ENCODE measurements at places on chromosomes 3 and 15.

DNA sequence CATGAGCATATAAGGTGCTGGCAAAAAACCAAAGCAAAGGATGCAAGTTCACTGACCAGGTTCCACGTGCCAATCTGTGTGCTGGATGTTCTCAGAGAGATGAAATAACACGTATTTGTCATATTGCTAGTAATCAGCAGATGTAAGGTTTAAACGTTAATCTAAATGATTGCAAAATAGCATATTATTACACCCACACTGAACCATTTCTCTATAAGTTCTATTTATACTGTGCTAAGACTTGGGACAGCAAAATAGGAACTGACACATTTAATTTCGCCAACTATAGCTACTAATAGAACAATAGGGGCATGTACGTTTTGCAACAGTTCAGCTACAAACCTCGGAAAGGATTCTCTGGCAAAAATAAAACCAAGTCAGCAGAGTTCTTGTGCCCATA lies 350.3 kb upstream of the ZNF385D start:
- DNase-seq = no peak

DNA sequence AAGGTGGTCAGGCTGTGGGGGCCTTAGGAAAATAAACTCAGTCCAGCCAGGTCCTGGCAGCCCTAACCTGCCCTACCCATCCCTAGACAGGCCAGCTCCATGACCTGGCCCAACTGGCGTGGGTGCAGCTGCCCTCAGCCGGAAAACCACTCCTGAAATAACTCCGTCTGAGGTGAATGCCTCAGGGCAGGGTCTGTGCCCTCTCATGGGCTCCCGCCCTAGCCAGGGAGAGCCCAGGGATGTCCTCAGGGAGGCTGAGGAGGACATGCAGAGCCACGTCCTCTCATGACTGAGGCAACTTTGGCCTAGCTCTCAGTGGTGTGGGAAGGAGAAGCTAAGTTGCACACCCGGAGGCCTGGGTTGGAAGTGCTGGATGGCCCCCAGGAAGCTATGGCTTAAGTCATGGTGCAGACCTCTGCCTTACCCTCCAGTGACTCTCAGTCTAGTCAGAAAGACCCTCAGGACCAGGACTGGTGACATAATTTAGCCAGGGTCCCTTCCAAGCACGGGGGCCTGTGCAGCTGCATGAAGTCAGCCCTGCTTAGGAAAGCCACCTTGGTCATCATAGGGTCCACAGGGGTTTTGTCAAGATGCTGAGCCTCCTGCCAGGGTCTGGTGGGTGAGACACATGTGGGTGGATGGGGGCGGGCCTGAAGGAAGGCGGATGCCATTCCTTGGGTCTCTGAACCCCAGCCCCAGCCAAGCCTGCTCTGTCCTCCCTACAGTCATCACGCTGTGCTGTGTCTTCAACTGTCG lies 7.4 kb downstream of the TMIE start:
- no peak for DNase-seq

GRCh38 chr15:40428185-40428584 lies 12.6 kb upstream of the BAHD1 start:
- DNase-seq = no peak

DNA sequence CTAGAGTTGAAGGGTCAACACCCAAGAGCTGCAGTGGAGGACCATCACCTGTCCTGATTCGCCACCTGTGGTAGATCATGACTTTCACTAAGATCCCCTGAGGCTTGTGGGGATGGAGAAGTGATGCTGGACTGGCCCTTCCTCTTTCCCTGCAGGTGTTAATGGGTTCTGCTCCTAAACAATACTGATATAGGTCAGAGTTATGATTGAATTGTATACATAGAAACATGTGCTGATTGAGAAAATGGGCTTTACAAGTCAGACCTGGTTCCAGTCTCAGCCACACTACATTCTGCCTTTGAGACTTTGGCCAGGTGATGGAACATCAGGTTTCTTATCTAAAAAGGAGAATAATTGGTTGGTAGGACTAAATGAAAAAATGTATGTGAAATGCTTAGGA lies 418.9 kb upstream of the TPRG1 start:
- no peak for DNase-seq

DNA sequence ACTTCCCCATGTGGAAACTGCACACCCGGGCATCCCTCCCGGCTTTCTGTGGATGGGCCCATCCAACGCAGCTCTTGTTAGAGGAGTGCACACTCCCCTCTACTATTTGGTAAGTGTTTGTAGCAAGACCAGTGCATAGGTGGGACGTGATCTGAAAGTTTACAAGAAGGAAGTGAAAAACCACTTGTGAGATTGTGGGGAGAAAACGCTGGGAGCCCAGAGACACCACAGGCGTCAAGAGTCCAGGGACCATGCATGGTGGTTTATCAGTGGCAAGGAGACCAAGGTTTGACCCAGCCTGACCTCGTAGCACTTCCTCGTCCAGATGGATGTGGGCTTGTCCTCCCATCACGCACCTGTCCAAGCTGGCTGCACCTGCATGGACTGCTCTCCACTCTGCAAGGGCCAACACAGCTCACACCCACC lies 51.6 kb downstream of the ATP10A start:
- DNase-seq = no peak

DNA sequence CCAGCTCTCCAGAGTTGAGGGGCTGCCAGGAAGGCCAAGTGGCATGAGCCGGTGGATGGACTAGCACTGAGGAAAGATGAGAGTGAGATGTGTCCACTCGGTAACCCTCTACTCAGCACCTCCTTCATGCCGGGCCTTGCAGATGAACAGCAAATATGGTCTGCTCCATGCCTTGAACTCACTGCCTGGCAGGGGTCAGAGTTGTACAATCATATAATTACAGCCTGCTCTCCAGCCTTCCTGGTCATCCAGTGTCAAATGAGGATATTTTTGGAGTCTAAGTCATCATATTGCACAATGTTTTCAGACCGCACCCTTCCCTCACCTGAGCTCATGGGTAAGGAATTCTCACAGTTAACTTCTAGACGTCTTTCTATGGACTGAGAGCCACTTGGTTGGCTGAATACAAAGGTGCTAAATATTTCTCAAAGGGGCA lies 4.9 kb downstream of the MGLL start:
- no peak for DNase-seq

- DNase-seq = no peak
Measured at GRCh38 chr3:63095-63765, 133.3 kb upstream of the CHL1 start.

GRCh38 chr15:97652700-97653167 lies 307.8 kb upstream of the ARRDC4 start:
- DNase-seq = no peak

GRCh38 chr3:104279617-104280016 lies 1087.1 kb upstream of the ALCAM start:
- DNase-seq = no peak

GRCh38 chr15:88395241-88395640 lies 71.9 kb downstream of the MRPL46 start:
- no peak for DNase-seq

DNA sequence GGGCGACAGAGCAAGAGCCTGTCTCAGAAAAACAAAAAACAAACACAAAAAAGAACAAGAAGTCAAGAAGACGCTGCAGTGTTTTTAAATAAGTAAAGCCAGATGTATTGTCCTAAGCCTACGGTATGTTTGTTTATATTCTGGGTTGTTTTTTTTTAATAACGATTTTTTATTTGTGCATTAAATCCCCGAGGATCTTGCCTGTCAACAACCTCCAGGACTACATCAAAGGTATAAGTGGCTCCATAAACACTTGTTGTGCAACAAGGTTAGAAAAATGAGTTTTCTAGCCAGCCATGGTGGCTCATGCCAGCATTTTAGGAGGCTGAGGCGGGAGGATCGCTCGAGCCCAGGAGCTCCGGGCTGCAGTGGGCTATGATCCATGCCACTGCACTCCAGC lies 26.1 kb downstream of the ITGB5 start:
- no peak for DNase-seq

DNA sequence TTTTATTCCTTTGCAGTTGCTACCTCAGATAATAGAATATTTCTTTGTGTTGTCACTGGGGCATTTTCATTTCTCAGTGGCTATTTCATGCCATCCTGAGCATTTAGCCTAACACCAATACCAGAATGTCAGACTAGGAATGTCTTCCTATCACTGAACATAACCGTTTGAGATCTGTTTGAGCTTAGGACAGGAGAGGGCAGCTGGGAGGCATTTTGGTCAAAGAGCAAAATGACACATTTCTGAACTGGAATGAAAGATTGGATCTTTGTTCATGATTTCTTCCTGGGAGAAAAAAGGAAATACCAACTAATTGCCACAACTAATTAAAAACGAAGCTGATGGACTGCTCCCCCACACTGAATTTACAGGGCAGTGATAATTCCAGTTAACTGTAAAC lies 921.3 kb upstream of the NR2F2 start:
- DNase-seq = no peak

DNA sequence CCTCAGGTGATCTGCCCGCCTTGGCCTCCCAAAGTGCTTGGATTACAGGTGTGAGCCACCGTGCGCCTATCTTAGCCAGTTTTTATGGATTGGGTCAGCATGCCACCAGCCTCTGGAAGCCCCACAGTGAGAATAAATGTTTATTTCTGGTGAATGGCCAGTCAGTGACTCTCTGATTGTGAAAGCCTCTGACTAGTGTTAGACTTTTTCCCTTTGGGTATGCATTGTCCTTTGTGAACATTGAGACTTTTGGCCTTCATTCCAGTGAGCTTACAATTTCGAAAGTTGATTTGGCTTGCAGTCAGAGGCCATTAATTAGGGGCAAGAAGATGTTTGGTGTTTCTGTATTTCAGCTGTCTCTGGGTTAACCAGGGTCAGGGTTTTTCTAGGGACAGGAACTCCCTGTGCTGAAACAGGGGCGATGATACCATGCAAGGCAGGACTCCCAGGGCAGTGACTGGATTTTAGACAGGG lies 274.5 kb upstream of the C2CD4B start:
- no peak for DNase-seq

- no peak for DNase-seq
Measured at GRCh38 chr3:114299421-114299820, 5.6 kb downstream of the TIGIT start.

DNA sequence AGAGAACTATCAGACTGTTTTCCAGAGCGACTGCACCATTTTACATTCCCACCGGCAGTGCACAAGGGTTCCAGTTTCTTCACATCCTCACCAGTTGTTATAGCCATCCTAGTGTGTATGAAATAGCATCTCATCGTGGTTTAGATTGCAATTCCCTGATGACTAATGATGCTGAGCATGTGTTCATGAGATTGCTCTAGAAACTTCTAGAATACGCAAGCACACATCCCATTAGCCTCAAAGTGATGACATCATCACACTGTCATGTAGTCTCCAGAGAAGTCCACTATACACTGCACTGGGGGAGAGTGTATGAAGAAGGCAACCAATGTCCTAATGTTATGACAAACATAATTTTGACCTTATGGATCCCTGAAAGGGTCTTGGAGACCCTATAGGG lies 30.1 kb downstream of the FBLN2 start:
- DNase-seq = no peak

DNA sequence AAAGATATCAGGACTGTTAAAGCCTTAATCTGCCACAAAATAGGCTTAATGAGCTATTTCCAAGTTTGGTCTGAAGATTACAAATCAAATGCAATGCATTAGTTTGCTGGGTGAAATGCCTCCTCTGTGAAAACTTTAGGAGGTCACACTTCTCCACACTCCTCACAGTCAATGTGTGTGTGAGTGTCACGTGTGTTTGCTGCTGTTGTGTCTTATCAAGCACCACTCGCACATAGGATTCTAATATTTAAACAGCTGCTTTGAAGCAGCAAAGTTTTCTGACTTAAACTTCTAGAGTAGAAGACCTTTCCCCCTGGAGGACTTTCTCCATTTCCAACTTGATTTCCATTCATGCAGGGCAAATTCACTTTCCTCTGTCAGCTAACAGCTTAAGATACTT lies 203.2 kb upstream of the PEX5L start:
- DNase-seq = no peak

GRCh38 chr3:61562042-61562720 lies 810 bp downstream of the PTPRG start:
- DNase-seq = no peak

DNA sequence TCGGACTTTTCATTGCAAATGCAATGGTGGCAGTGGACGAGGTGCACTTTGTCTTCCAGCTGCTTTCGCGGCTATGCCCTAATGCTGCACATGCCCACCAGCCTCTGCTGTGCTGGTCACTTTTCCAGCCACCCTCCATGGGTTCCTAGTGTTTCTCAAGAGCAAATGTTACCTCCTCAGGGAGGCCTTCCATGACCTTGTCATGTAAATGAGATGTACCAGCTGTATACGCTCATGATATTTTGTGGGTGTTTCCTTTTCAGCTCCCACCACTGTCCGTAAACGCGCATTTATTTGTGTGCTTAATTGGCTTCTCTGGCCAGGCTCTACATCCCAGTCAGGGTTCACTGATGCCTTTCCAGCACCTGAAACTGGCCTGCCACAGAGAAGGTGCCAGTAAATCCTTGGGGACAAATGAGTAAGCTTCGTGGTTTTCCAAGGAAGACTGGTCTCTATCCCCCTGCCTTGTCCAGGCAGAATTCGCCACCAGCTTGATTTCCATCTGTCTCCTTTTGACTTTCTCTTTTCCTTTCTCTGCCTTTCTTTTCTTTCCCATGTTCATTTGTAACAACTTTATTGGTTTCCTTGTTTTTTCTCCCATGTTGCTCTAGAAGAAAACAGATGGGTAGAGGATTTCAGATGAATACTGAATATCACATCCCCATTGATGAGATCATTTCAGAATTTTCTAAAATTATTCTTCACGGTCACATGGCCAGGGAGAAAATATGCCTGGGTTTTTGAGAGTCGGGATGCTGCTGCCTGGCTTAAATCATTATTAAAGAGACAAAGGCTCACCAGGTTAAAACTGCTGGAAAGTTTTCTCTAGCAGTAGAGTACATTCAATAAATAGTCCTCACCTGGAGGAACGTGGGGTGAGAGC lies 82.5 kb downstream of the CHST2 start:
- no peak for DNase-seq

GRCh38 chr15:90497912-90498311 lies 31.8 kb upstream of the CRTC3 start:
- no peak for DNase-seq

- DNase-seq = no peak
Measured at GRCh38 chr3:127053979-127054378, 71.1 kb downstream of the PLXNA1 start.

- no peak for DNase-seq
Measured at GRCh38 chr3:140242818-140243276, 307.9 kb downstream of the CLSTN2 start.

DNA sequence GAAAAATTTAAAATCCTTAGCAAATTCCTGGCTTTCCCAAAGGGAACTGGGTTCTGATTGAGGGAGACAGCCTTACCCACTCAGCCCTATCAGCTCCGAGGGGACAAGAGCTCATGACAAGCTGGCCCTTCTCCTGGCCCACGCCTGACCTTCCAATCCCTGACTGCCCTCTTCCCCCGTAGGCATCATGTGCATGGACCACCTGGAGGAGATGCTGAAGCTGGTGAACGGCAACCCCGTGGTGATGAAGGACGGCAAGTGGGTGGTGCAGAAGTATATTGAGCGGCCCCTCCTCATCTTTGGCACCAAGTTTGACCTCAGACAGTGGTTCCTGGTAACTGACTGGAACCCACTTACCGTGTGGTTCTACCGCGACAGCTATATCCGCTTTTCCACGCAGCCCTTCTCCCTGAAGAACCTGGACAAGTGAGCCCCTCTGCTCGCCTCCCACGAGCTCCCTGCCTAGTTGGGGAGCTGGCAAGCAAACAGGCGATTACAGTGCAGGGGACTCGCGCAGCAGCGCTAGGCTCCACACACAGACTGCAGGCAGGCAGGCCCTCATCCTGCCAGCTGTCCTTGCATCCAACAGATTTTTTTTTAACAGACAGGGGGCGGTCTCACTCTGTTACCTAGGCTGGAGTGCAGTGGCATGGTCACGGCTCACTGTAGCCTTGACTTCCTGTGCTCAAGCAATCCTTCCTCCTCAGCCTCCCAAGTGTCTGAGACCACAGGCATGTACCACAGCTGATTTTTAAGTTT lies 16.8 kb downstream of the RPUSD3 start:
- no peak for DNase-seq

All from activated CD4-positive, alpha-beta T cell treated with anti-CD3 and anti-CD28 coated beads, Interleukin-2, amount 50 U/mL, for 24 hours (primary cell).